ENCODE measurements at places on chromosomes 5 and 9.

- no peak for DNase-seq
Observed at GRCh38 chr5:121681229-121681855, 170.3 kb upstream of the FTMT start.

GRCh38 chr9:132537352-132537751, 45.1 kb upstream of the BARHL1 start:
- no peak for DNase-seq

DNA sequence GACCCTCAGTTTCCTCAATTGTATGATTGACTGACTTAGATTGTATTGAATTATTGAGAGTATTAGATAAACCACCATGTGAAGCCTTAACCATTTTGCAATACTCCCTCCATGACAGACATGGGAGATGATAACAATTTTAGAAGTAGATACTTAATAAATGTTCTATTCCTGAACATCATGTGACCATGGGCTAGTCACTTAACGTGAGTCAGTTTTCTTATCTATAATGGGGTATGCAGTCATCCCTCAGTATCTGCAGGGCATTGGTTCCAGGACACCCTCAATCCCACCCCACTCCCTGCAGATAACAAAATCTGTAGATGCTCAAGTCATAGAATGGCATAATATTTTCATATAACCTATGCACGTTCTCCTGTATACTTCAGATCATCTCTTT, 31.0 kb downstream of the SNX18 start:
- DNase-seq = no peak

GRCh38 chr9:18721267-18721994, 247.5 kb downstream of the ADAMTSL1 start:
- no peak for DNase-seq

GRCh38 chr9:16708656-16709435, 161.6 kb downstream of the BNC2 start:
- DNase-seq = no peak

DNA sequence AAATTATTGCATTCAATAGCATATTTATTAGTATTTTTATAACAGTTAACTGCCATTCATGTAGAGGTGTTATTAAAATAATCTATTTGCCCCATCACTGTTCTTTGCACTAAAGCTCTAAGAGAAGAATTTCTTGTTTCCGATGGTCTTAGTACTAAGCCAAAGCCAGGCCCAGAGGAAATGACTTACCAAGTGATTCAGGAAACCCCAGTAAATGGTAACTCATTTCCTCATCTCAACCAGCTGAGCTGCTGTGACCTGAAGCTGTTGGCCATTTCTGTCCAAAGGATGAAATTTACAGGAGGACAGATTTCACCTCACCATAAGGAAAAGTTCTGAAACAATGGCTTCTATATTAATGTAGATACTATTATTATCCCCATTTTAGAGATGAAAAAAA, 117.0 kb downstream of the PIK3R1 start:
- DNase-seq = no peak

DNA sequence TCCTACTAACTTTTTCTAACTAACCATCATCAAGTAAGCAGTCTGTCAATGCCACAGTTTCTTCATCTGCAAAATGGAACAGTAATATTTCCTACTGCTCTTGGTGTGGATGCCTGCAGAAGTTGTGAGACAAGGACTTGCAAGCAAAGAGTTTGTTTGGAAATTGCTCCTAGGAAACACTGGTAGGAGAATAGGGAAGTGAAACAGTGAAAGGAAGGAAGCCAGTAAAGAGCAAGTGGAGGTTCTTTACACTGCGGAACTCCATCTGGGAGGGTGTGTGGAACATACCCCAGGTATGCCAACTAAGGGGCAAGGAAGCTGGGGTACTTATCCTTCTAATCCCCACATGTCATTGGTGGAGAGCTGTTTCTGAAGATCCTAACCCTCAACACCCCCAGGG, 119.9 kb downstream of the FOXD1 start:
- DNase-seq = no peak

DNA sequence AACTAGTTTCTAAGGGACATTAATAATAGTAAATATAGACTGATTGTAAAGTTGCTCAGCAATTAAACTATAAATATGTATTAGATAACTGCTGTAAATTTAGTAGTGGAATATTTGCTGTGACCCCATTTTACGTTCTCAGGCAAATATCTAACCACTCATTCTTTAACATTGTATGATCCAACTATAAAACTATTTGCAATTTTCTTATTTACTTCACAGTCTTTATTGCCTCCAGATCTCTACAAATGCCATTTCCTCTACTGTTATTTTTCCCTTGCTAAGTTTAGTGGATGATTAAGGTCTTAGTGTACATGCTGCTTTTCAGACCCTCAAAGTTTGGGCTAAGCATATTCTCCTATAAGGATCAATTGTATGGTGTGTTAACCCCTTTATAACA, 526.2 kb upstream of the ST8SIA4 start:
- no peak for DNase-seq

DNA sequence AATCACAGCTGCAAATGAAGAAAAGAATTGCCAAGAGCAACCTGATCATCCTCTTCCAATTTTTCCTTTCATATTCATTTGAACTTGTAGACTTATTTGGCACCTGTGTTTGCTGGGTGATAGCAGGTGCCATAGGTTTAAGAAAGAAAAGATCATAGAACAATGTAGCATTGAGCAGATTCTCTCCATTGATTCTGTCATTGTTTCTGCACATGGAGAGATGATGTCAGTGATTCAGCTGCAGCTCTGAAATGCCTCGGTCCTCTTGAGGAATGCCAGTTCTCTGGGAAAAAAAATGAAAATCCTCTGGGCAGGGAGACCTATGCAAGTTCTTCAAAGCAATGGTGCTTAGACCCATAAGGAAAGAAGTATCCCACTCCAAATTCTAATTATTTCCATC, 418.1 kb upstream of the KLF4 start:
- no peak for DNase-seq

- no peak for DNase-seq
Observed at GRCh38 chr9:107744873-107745272, 255.3 kb upstream of the KLF4 start.

- no peak for DNase-seq
Observed at GRCh38 chr9:72805238-72805637, 147.6 kb downstream of the ALDH1A1 start.

DNA sequence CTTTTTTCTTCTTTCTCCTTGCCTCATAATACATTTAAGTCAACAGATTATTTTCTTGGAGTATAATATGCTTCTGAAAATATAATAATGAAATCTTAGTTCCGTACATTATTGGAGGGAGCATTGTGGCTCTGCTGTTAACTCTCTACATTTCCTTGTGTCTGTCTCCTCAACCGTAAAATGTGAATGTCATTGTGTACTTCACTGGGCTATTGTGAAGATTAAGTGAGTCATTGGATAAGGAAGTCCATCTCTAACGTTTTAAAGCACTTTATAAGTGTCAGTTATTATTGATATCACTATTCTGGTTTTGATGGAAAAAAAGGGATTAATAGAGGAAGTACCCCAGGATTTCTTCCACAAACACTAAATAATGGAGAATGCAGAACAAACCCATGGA, 304.5 kb upstream of the RFX3 start:
- no peak for DNase-seq

GRCh38 chr5:143605403-143606005, 202.0 kb upstream of the NR3C1 start:
- DNase-seq = no peak

DNA sequence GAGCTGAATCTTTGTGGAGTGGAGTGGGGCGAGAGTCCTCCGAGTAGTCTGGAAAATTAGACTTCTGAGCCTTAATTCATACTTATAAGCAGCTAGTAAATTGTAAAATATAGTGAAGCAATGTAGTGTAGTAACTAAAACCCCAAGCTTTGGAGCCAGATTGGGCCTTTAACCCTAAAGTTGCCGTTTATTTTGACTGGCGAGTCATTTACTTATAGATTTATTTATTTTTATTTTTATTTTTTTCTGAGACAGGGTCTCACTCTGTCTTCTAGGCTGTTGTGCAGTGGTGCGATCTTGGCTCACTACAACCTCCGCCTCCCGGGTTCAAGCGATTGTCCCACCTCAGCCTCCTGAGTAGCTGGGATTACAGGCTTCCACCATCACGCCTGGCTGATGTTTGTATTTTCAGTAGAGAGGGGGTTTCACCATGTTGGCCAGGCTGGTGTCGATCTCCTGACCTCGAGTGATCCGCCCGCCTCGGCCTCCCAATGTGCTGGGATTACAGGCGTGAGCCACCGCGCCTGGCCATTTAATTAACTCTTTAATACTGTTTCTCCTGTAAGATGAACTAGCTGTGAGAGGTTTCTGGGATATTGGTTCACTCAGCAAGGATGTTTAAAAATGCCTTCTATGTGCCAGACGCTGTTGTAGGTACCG, 687 bp upstream of the RPS23 start:
- DNase-seq = no peak

- no peak for DNase-seq
Observed at GRCh38 chr5:116626945-116627679, 52.5 kb upstream of the SEMA6A start.

DNA sequence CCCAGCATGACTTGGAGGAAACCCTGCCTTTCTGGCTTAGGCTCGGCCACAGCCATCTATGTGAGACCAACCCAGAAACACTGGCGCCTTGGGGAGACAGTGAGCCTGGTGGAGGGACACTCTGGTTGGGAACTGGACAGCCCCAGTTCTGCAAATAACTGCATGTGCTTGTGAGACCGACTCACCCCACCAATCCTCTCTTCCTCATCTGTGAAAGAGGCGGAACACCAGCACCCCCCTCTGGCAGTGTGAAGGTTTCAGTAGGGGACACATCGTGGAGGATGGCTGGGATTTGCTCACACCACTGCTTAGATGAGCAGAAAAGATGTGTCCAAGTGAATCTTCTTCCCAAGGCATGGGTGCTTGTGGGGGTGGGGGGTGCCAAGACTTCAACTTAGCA, 43.4 kb upstream of the N4BP3 start:
- DNase-seq = peak; percentile 11

DNA sequence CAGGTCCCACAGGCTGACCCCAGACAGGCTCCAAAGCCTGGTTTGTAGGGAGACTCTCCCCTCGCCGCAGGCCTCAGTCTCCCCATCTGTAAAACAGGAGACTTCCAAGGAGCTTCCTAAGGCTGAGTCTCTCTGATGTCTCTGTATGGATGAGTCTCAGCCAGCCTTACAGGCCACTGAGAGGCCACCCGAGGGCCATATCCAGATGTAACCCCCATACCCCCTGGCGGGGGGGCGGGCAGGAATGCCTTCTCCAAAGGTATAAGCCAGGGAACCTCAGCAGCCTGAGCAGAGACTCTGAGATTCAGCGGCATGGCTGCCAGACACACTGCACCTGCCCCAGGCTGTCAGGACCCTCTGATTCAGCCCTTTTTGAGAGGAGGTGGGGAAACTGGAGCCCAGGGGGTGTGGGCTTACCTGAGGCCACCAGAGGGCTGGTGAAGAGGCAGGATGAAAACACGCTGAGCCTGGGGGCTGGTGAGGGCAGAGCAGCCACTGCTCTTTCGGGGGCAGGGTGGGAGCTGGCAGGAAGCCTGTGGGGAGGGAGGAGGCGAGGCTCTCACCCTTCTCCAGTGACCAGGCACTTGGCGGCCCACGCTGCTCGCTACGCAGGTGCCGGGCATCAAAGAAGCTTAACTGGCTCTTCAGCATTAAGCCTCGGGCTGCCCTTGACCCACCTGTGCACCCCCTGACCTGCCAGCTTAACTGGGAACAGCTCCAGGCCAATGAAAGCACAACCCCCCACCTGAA, 5.5 kb upstream of the SUSD3 start:
- no peak for DNase-seq

- DNase-seq = no peak
Observed at GRCh38 chr5:82835488-82835887, 241.7 kb downstream of the TMEM167A start.

DNA sequence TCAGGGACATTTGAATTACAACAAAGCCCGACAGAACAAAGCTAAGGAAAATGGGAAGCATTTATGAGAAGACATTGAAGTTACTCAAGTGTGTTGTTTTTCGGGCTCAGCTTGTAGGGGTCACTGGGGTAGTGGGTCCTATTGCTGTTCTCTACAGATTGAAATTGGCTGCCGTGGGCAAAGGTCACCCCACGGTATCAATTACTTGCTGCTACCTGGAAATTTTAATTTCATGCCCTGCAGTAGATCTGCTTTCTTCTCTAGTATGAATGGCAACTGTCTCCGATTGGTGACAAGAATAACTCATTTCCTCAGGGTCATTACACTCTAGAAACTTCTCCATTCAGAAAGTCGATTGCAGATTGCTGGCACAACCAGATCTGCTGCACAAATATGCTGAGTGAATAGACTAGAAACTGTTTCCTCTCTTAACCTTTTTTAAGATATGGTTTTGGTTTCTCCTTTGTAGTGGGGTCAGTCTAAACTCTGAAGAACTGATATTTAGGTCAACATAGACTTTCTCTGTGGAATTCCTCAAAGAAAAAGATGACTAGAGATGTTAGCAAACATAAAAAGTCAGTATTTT, 454.1 kb downstream of the ARHGEF28 start:
- no peak for DNase-seq

- no peak for DNase-seq
Observed at GRCh38 chr5:178388386-178389025, 155.9 kb upstream of the PHYKPL start.
